OCI-M1 (cell line): ENCODE measurements at places on chromosomes 6 and 20.
A peak's percentile ranks its signal among the peaks of the same experiment; 100 is the strongest.

GRCh38 chr6:46032110-46032998 is 16.7 kb upstream of the CLIC5 start:
- DNase-seq, result peak; percentile 83

- DNase-seq, result no peak
Observed at GRCh38 chr6:107943626-107944439, 14.2 kb downstream of the SEC63 start.

DNA sequence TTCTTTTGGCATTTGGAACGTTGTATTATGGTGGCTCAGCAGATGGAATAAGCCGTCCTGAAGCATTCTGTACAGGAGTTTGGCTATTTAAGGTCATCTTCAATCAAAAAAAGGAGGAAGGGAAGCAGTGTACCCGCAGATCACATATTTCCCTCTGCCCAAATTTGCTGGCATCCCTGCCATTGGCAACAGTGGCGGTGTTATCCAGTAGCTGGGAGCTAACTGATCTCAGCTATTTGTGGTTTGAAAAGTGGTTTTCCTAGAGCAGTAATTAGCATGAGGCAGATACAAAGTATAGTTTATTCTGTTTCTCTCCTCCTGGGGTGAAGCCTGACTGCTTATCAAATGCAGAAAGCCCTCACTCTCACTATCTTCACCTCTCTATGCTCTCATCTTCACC is 576.8 kb downstream of the QKI start:
- DNase-seq, result peak; percentile 57

DNA sequence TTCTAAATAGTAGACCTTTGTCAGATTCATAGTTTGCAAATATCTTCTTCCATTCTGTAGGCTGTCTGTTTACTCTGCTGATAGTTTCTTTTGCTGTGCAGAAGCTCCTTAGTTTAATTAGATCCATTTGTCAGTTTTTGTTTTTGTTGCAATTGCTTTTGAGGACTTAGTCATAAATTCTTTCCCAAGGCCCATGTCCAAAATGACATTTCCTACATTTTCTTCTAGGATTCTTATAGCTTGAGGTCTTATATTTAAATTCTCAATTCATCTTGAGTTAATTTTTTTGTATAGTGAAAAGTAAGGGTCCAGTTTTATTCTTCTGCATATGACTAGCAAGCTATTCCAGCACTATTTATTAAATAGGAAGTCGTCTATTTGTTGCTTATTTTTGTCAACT is 287.0 kb downstream of the PACRG start:
- no peak for DNase-seq

- no peak for DNase-seq
Observed at GRCh38 chr6:143187238-143187923, 126.7 kb downstream of the AIG1 start.

GRCh38 chr20:47659904-47660601 is 125.2 kb downstream of the SULF2 start:
- DNase-seq, result no peak

DNA sequence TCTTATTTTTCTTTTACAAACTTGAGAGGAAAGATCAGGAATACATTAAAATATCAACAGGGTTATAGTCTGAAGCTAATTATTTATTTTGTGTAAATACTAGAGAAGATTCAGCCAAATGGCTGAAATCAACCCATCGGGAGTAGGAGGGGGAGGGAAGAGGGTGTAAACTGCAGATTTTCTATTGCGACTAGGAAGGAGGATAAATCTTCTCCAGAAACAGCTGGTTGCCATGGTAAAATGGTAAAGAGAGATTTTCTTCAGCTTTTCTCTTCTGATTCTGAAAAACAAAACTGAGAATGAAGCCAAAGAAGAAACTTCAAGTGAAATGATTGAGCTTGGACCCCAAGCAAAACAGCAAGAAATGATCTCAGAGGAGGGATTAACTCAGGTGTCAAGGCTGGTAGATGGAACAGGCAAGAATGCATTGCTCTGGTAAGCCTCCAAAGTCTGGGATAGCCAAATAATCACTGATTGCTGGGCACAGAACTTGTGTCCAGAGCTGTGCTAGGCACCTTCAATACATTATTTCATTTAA is 193.5 kb upstream of the SPTLC3 start:
- DNase-seq, result no peak
